ENCODE measurements at places on chromosomes 6 and 20.

DNA sequence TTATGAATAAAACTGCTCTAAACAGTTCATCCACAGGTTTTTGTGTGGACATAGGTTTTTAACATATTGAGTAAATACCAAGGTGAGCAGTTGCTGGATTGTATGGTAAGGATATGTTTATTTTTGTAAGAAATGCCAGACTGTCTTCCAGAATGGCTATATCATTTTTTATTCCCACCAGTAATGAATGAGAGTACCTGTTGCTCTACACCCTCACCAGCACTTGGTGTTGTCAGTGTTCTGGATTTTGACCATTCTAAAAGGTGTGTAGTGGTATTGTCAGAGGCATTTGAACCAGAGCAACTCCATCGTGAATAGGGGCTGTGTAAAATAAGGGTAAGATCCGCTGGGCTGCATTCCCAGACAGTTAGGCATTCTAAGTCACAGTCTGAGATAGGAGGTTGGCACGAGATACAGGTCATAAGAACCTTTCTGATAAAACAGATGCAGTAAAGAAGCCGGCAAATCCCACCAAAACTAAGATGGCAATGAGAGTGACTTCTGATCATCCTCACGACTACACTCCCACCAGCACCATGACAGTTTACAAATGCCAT is 12.9 kb upstream of the NT5E start:
- no peak for DNase-seq

DNA sequence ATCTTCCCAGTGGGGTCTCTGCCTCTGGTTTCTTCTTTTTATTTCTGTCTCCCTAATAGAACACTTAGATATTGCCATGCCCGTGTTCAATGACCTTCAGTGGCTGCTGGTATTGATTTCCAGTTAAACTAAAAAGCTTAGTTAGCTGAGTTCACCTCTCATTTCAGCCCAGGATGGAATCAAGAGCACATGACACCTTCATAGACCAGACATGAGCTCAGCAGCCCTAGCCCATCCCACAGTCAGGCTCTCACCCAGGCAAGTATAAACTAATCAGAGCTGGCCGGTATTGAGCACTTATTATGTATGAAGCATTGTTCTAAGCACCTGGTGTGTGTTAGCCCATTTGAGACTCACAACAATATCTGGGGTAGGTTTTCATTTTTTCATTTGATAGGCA is 33.7 kb upstream of the PLEKHG1 start:
- DNase-seq = no peak

- DNase-seq = no peak
Measured at GRCh38 chr6:169689287-169689686, 12.5 kb downstream of the WDR27 start.

GRCh38 chr20:21272279-21272678 is 30.9 kb upstream of the XRN2 start:
- DNase-seq = no peak

- DNase-seq = no peak
Measured at GRCh38 chr6:150245148-150245935, 102.5 kb downstream of the PPP1R14C start.

- no peak for DNase-seq
Measured at GRCh38 chr20:54156522-54156921, 17.3 kb downstream of the CYP24A1 start.
